Fibroblast of mammary gland (primary cell): ENCODE measurements at places on chromosomes 5 and 9.

- no peak for DNase-seq
Measured at GRCh38 chr5:170439944-170440269, 50.7 kb upstream of the KCNMB1 start.

DNA sequence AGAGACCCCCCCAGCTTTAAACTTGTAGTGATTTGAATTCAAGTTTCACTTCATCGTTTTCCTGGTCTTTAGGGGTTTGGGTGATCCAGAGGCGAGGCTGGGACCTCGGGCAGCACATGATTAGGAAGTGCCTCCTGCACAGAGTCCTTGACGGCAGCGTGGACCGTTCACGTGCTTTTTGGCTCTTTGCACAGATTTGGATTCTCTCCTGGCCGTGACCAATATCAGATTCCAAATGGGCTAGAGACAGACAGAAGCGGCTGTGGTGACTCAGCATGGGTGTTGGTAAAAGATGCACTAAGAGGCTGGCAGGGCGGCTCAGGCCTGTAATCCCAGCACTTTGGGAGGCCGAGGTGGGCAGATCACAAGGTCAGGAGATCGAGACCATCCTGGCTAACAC is 117.2 kb upstream of the CACNA1B start:
- peak; percentile 88 for DNase-seq

GRCh38 chr5:157890836-157891597 is 32.1 kb upstream of the CLINT1 start:
- no peak for DNase-seq

- DNase-seq, result no peak
Measured at GRCh38 chr9:129498451-129499384, 122.2 kb downstream of the C9orf50 start.

DNA sequence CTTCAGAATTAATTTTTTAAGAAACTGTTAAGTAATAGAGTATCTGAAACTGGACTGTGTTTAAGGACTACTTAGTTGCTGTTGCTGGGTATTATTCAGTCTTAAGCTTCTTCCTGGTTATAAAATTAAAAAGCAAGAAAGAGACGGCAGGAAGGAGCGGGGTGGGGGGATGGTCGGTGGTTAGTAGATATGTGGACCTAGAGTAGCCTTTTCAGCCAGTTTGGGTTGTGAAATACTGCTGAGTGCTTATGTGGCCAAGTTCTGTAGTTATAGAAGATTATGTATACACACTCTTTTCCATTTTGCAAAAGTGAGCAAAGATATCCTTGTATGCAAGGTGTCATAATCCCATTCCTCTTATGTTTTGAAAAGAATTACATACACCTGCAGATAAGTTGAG is 28.5 kb downstream of the TRIO start:
- peak; percentile 65 for DNase-seq

GRCh38 chr5:135329066-135329912 is 69.7 kb downstream of the MACROH2A1 start:
- DNase-seq, result no peak

- no peak for DNase-seq
Measured at GRCh38 chr5:126488443-126489065, 65.3 kb downstream of the GRAMD2B start.

DNA sequence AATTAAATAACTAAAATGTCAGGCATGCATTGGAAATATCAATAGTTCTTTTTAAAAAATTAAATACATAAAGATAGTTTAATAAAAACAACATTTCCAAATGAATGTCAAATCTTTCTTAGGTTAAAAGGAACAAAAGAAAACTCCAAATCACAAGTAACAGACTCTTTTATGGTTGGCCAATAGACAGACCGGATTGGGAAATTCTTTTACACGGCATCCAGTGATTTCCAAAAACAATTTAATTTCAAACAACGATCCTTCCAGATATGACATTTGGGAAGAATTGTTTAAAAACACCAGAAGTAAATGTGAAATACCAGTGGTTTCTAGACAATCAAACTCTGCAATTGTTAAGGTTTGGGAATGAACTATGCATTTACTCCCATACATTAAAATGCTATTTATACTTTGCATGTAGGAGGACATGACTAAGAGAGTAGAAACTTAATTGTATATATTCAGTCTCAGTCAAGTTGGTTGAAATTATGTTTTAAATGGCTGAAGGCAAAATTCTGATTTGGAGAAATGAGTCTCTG is 32.8 kb downstream of the ZNF474 start:
- no peak for DNase-seq

- no peak for DNase-seq
Measured at GRCh38 chr9:134360180-134360759, 34.0 kb downstream of the RXRA start.

DNA sequence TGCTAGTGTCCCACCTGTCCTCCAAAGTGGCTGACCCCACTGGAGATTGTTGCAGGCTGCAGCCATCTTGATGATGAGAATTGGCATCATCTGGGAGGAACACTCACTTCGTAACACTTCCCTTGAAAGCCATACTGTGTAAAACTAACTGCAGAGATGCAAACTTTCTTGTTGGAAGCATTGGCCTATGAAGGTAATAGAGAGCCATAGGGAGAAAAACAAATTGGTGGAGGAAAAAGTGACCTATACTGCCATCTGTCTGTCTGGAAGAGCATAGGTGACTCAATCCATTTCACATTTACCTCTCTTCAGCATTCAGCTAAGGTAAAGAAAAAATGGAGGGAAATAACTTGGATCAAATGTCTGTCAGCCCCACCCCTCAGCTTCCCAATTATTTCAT is 473.4 kb downstream of the NTRK2 start:
- DNase-seq, result peak; percentile 2

GRCh38 chr5:145983446-145983845 is 47.1 kb downstream of the SH3RF2 start:
- DNase-seq, result no peak

DNA sequence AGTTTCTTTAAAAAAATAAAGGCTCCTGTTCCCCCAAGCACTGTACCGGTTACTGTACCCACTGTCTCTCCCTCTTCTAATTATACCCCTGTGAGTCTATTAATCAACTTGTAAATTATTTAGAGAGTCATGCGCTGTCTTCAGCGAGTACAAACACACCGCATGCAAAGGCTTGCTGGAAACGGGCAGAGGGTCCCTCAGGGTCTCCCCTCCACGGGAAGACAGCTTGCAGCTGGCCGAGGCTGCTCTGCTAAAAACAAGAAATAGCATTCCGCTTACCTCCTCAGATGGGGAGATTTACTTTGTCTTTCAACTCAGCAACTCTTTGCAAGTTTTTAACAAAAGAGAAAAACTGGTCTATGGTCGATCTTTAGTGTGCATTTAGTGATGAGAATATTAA is 71.8 kb downstream of the AK8 start:
- no peak for DNase-seq

- no peak for DNase-seq
Measured at GRCh38 chr5:85278193-85278592, 893.5 kb upstream of the EDIL3 start.

DNA sequence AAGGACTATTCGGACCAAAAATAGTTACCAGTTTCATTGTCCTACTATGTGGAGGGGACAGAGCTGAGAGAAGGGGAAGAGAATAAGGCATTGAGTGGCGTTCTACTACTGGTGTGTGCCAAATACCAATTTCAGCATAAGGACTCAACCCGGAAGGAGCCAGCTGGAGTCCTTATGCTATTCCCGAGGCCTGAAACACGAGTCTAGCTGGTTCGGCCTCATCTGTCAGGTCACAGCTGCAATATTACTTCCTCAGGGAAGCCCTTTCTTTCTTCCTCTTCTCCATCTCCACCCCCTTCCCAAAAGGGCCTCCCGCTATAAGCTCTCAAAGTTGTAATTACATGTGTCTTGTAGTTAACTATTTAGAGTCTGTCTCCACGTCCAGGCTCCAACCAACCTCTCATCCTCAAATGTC is 20.5 kb upstream of the FER start:
- DNase-seq, result peak; percentile 48

- no peak for DNase-seq
Measured at GRCh38 chr5:137752905-137753690, 1.1 kb downstream of the HNRNPA0 start.

DNA sequence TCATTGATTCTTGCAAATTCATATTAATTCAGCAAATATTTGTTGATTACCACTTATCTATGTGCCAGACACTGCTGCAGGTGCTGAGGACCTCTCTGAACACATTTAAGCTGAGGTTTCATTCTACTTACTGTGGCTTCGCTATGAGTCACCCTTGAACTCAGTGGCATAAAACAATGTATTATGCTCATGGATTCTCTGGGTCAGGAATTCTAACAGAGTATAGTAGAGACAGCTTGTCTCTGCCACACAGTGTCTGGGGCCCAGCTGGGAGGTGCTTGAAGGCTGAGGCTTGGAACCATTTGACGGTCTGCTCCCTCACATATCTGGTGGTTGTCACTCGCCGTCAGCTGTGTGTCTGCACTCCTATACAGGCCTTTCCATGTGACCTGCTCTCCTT is 124.3 kb upstream of the NR3C1 start:
- no peak for DNase-seq

GRCh38 chr9:27157097-27157496 is 48.1 kb downstream of the TEK start:
- no peak for DNase-seq
